Left forelimb (tissue), 1 donor: ENCODE measurements at places on chromosomes 1 and 21.

- DNase-seq = no peak
Measured at GRCh38 chr1:120178799-120179756, 2.8 kb upstream of the SEC22B start.

DNA sequence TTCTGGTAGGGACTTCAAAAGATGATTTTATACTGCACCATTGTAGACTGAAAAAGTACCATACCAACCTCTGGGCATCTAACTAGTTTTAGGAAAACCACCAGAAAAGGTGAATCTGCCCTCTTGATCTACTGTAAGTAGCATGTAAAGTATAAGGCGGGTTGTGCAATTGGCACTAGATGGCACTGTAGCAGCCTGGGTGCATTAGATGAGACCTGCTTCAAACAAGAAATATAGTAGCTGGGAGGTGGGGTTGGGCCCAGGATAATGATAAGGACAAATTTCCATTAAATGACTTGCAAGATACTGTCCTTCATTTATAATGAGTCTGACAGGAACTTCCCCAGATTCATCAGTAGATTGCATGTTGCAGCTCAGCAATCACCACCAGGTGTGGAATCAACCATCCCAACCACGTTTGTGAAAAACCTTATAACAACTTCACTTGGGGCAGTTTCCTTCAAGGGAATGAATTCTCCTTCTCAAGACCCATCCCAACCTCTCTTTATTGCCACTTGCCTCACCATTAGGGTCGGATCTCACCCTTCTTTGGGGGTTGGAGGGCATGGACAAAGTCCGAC, 37.3 kb upstream of the IL10 start:
- no peak for DNase-seq

DNA sequence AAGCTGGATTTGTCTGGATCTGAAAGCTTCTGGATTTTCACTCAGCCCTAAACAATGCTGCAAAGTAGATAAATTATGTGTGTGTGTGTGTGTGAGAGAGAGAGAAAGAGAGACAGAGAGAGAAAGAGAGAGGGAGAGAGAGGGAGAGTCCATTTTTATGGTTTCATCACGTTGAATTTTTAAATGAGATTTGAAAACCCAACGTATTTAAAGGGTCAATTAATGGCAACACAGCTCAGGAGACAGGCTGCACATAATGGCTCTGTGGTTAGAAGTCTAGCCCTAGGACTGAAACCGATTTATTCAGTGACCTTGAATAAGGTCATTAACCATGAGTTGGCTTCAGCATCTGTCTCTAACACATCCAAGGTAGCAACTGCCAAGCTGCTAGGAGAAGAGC, 35.3 kb upstream of the FMN2 start:
- DNase-seq = no peak

DNA sequence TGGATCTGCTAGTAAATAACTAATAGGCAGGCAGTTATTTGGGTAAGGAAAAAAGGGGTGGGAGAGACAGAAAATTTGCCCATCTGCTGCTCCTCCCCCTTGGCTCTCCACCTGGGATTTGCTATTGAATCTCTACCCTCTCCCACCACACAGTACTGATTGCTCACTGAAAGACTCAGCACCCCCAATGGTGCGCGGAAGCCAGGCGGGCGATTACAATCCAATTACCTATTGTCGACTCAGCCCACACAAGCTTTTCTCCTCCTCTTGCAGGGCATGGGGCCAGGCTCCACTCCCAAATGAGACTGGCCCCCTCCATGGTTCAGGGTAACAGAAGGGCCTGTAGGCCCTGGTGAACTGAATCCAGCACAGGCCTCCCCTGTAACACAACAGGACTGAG, 2.7 kb upstream of the HMGN2 start:
- DNase-seq = no peak

- DNase-seq = no peak
Measured at GRCh38 chr1:107530543-107530942, 389.7 kb downstream of the NTNG1 start.

DNA sequence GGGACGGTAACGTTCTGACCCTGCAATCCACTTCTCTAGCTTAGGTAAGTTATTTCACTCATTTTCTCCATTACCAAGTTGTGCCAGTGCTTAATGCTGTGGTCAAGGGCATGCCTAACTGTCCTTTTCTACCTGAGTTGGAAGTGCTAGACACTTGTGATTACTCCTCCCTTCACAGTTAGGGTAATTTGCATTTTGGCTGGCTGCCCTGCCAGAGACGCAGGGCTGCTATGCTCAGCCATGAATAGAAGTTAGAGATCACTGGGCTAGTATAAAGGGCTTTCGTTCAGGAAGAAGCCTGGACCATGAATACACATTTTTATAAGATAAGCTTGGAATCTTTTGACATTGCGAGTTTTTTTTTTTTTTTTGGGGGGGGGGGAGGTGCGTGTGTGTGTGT, 633.2 kb upstream of the NEGR1 start:
- DNase-seq = no peak

DNA sequence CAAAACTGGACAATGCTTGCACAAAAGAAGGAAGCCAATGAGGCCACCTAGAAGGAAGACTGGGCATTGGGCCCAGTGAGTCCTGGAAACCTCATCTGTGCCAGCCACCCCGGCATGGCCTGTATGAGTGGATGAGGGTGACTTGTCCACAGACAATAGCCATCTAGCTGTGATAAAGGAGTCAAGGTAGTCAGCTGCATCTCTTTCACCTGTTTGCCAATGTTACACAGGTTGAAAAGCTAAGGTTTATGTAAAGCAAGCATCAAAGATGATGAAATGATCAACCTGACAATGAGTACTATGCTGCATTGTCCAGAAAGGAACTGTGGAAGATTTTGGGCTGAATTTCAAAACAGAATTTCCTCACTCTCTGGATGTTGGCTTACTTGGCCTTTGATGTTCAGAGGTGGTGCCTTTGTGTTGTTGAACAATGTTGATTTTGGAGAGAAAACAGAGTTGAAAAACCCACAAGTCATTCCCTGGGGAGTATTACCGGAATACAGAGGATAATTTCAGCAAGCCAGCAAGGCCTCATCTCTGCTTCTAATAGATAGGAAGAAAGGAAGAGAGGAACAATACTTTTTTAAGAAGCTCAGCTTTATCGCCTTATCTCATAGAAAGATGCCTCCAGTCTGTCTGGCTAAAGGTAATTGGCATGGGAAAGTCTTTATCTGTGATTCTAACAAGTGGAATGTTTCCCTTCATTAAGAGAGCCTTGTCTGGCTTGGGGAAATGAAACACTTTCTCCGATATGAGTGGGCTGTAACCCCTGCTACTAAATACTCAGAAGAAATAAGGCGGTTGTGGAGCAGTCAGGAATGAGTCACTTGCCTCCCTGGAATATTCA, 11.4 kb upstream of the SELE start:
- DNase-seq = no peak

DNA sequence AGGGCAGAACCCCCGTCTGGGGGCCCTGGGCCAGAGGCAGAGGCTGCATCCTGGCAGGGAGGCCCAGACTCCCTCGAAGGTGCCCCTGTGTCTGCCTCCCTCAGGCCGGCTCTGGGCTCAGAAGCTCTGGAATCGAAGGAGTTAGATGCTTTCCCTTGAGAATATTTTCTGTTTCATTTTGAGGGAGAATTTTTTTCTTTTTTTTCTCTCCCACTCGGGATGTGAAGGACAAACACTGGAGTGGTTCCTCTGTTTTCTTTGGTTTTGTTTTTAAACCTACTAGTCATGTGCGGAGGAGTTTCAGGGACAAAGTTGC, 44.7 kb downstream of the PRDM16 start:
- DNase-seq = no peak

- DNase-seq = no peak
Measured at GRCh38 chr1:112006416-112007025, 17.1 kb upstream of the KCND3 start.

DNA sequence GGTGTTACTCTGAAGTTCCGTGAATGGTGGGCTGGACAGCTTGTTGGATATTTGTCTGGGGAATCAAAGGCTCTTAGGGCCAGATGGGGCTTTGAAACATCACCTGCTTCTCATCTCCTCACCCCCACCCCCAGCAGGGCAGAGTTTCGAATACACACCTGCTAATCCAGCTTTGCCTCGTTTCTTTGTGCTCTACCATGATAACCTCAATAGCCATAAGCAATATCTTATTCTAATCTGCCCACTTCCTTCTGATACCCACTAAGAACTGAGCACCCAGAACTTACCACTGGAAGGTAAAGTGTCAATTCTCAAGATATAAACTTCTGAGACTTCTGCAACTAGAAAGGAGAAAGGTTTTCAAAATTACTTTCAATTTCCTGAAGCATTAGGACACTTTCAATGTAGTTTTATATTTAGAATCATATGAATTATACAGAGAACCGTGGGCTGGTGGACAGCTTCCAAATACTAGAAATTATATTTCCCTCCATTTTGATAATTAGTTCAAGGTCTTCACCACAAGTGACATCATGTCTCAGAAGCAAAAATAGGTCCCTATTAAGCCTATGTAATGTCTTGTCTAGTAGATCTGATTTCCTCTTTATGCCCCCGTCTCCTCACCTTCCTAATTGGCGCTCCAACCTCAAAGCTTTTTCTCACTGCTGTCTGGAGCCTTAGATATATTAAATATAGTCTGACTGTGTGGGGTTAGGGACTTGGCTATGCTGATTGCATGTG, 64.4 kb upstream of the NEK2 start:
- DNase-seq = no peak

GRCh38 chr1:179448437-179449149, 82.8 kb downstream of the AXDND1 start:
- DNase-seq = no peak

DNA sequence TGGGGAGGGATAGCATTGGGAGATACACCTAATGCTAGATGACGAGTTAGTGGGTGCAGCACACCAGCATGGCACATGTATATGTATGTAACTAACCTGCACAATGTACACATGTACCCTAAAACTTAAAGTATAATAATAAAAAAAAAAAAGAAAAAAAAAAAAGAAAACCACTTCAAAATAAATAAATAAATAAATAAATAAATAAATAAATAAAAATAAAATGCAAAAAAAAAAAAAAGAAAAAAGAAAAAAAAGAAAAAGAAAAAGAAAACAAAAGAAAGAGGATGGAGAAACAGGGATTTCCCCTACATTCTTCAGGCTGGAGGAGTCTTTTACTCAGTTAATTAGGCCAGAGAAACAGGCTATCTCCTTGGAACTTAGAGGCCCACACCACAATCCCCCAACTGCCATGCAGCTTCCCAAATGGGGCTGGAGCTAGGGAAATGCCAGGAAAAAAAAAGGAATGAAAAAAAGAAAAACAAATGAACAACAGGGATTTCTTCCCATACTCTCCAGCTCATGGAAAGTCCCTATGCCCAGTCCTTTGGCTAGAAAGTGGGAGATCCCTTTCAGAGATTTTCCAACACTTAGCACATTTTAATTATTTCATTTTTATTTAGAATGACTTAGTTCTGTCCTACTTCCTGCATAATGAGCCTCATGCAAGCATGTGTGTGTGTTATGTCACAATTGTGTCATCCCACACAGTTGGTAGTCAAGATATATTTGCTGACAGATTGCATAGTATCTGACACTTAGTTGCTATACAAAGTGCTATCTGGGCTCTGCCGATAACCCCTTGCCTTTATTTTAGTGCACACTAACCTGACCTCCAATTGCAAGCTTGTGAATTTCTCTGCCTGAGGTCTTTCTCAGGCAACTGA, 486.4 kb downstream of the PLPP3 start:
- no peak for DNase-seq

- no peak for DNase-seq
Measured at GRCh38 chr21:37551331-37551992, 184.9 kb downstream of the DYRK1A start.

GRCh38 chr1:109777436-109777835, 13.7 kb upstream of the EPS8L3 start:
- no peak for DNase-seq

DNA sequence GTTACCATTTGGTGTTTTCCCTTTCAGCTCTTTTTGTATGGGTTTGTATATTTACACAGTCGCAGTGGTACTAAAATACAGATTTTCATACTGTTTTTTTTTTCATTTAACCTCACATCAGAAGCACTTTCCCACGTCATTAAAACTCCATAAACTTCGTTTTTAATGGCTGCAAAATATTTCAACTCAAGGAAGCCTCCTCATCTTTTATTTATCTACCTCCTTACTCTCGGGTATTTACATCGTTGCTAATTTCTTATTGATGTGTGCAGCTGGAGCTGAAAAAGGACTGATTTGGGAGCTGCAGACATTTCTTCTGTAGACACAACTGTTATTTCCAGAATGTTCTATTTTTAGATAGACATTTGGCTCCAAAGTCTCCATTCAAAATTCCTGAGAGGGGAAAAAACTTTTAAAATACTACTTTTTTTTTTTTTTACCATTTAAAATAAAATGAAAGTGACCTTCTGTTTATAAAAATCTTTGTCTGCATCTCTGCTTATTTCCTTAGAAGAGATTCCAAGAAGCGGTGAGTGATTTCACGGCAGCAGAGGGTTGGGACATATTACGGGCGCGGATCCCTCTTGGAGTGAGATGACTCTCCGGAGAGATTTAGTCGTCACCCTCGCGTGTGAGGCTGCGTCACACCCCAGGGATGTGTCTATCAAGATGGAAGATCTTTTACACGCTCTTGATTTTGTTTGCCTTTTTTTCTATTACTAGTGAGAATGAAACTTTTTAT, 10.1 kb downstream of the RUNX3 start:
- DNase-seq = no peak

- no peak for DNase-seq
Measured at GRCh38 chr1:15727021-15727420, 9.0 kb upstream of the SLC25A34 start.

GRCh38 chr1:99264201-99265021, at the start of gene PLPPR4:
TSS of gene PLPPR4 (plus strand) at chr1:99264492. CDS start at chr1:99264594, 102 bp downstream.
- peak; percentile 73 for DNase-seq

- no peak for DNase-seq
Measured at GRCh38 chr1:39288735-39289465, 84.4 kb downstream of the MACF1 start.

DNA sequence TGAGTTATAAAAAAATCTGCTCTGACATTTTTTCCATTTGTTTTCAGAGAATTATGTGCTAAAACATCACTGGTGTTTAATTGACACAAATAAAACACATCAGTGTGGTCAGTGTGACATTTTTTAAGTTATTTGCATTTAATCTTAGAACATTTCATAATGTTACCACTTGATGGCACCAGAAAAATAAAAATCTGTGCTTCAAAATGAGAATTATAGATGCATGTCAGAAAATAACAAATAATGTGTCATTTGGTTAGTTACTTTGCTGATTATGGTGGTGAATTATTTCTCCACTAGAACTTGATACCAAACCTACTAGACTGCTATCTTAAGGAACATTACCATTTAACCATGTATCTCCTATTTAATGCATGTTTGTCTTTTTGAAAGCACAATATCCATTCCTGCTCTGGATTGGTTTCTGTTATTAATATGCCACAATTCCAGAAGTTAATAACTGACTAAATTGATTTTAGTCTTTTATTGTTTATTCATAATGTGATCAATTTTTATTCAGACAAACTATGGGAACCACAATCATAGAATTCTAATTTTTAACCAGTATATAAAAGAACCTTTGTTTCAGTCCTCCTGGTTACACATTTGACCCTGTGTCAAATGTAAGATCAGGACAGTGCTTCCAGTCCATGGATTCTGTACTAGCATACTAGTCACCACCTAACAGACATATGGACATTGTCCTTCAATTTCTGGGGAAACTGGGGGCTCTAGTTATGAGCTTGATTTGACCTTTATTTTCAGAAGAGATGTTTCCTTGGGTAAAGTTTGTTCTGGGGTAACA, 81.0 kb downstream of the RPS6KC1 start:
- DNase-seq = no peak
